HuH-7.5 (cell line): ENCODE measurements at places on chromosomes 6 and 20.

DNA sequence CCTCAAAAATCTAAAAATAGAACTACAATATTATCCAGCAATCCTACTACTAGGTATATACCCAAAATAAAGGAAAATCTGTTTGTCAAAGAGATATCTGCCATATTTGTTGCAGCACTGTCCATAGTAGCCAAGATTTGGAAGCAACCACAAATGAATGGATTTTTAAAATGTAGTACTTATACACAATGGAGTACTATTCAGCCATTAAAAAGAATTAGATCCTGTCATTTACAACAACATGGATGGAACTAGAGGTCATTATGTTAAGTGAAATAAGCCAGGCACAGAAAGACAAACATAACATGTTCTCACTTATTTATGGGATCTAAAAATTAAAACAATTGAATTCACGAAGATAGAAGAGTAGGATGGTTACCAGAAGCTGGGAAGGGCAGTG lies 135.7 kb upstream of the CCDC28A start:
- DNase-seq, result no peak

DNA sequence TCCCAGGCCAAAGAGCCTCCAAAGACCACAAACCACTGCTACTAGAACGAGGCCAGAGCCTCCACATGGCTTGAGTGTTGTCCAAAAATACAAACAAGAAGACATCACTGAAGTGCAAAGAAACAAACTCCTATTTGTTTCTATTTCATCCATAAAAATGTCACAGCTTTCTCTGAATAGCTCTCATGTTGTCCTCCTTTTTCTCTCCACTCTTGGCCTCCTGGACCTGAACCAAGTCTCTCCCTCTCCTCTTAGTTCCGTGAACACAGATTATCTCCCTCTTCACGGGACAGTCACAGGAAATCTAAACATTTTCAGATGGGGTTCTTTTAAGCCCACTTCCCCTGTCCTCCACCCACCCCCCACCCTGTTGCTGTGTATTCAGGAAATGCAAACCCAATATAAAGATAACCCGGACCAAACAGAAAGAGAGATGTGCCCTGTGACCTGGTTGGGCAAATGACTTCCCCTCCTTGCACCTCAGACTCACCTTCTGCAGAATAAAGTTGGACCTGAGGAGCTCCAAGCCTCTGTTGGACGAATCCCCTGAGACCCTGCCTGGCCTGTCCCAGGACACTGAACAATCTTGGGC lies 75.8 kb upstream of the MRPS10 start:
- DNase-seq, result no peak

- no peak for DNase-seq
Observed at GRCh38 chr6:118679327-118679901, 28.0 kb upstream of the CEP85L start.

DNA sequence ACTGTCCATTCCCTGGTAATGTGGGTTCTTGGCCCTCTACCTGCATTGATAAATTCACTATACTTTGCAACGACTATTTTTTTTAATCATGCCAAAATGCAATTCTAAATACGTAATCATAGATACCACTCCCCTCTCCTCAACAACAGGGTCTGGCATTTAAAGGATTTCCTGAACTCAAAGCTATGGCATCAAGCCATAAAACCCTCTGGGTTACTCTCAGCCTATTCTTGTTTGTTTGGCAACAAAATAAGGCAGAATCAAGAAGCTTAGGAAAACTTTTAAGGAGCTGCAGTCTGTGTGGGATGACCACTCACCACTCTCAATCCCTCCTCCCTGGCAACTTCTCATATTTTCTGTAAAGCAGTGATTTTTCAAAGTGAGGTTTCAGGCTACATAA lies 669.9 kb upstream of the ID4 start:
- DNase-seq, result no peak

- DNase-seq, result no peak
Observed at GRCh38 chr6:143742070-143742954, 64.5 kb downstream of the PHACTR2 start.

GRCh38 chr20:51249215-51249614 lies 226.3 kb upstream of the KCNG1 start:
- DNase-seq, result no peak

- no peak for DNase-seq
Observed at GRCh38 chr6:136751522-136751956, 40.7 kb downstream of the MAP3K5 start.

DNA sequence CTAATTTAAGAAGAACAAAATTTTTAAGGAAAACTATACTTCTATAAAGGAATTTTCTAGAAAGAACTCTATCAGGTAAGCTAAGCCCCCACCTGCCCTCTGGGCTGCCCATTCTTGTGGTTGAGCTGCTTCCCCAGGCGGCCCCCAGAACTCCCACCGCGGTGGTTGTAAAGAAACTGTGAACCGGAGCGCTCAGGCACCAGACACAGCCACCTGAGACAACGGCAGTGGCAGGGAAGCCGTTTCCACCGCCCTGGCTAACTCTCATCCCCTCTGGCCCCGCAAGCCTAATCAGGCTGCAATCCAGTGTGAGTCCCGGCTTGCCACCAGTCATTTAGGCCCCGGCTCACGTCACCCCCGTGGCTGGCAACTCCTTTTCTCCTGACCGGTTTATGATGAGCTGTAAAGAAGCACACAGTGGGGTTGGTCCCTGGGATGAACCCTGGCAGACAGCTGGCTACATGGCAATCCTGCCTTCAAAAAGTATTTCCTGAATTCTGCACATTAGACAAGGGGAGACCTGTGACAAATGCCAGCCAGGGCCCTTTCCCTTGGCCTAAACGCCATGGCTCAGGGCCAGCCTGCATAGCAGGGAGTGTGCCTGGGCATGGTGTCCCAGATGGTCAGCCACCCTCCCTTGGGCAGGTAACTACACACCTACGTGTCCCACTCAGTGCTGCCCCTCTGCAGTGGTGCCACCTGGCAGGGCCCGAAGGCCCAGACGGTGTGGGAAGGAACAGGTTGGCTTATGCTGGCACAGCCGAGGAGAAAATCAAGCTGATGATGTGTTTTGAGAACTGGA lies 63.8 kb upstream of the GPR31 start:
- no peak for DNase-seq

DNA sequence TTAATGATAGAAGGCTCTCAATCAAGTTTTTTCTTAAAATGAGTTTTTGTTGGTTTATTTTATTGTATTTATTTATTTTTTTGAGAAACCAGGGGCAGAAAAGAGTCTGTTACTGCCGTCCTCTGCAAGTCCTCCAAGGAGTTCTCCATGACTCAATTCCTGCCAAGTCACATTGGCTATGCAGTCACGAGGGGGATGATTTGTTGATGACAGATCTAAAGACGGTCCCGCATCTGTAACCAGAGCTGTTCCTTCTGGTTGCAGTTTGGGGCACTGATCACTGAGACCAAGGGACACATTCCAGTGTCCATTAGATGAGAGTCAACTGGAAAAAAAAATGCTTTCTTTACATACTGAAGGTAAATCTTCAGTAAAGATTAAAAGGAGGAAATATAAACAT lies 13.9 kb upstream of the TSHZ2 start:
- DNase-seq, result no peak

GRCh38 chr6:157424491-157425020 lies 43.6 kb downstream of the ZDHHC14 start:
- DNase-seq, result peak; percentile 64

DNA sequence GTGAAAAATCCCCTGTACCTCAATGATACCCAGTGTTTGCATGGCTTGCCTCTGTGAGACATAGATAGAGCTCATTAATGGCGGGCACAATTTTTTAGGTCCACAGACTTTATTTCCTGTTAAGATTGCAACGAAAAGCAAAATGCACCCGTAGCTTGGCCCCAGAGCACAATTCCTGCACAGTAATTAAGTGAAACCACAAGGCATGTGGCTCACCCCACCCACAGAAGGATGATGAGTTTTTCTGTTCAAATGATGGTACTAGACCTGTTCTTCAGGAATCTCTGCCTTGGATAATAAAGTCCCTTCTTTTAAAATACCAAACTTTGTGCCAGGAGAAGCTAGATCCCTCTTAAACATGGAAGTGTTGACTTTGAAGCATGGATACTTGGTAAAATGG lies 738.1 kb downstream of the QKI start:
- DNase-seq, result no peak

- no peak for DNase-seq
Observed at GRCh38 chr6:43855247-43855646, 85.2 kb downstream of the VEGFA start.

- DNase-seq, result no peak
Observed at GRCh38 chr6:149182262-149182661, 135.2 kb upstream of the TAB2 start.

- no peak for DNase-seq
Observed at GRCh38 chr6:12148317-12148801, 136.2 kb downstream of the HIVEP1 start.

DNA sequence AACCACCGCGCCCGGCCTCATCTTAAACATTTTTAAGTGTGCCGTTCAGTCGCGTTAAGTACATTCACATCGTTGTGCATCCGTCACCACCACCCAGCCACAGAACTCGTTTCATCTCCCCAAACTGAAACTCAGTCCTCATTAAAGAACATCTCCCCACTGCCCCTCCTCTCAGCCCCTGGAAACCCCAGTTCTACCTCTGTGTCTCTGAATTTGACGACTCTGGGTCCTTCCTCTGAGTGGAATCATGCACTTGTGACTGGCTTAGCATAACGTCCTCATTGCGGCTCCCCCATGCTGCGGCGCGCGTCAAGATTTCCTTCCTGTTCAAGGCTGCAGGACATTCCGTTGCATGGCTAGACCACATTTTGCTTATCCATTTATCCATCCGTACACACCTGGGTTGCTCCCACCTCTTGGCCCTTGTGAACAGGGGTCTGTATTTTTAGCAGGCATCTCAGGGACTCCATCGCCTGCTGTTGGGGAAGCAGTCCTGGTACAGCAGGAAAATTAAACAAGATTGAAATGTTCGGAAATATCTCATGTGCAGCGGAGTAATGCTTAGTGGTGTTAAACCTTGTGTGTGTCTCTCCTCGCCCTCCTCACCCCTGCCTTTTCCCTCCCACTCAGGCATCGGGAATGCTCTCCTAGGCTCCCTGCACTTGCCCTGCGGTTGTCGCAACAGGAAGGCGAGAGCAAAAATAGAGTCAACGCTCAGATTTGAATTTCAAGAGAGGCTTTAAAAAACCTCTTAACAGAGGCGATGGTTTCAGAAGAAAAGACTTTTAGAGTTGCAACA lies 127.9 kb downstream of the PXDC1 start:
- no peak for DNase-seq

DNA sequence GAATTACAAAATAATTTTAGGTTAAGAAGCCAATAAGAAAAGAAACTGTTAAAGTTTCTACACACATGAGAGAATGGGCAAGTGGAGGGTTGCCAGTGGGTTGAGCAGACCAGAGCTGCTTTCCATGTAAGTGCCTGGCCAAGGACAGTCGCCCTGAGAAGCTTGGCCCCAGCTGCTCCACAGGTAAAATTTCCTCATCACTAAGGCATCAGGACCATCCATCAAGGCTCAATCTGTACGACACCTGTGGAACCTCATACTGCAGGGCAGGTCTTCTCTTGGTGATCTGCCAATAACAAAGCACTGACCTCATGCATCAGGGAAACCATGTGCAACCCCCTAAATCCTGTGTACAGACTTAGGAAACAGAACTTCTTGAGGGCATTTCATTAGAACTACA lies 115.4 kb downstream of the INSM1 start:
- DNase-seq, result no peak

DNA sequence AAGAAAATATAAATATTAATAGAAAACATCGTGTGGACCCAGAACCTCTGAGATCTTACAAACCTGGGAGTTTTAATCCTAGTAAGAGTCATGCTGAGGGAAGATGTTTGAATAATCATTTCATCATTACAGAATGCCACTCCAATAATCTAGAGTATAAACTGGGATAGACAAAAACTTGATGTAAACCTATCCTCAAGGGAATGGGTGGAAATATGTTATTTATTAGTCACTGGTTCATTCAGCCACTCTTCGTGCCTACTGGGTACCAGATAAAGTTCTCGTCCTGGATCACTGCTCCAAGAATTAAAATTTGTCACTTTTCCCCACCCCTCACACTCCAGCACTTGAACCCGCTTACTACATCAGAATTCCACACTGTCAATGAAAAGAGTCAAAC lies 7.7 kb downstream of the HLA-B start:
- no peak for DNase-seq

DNA sequence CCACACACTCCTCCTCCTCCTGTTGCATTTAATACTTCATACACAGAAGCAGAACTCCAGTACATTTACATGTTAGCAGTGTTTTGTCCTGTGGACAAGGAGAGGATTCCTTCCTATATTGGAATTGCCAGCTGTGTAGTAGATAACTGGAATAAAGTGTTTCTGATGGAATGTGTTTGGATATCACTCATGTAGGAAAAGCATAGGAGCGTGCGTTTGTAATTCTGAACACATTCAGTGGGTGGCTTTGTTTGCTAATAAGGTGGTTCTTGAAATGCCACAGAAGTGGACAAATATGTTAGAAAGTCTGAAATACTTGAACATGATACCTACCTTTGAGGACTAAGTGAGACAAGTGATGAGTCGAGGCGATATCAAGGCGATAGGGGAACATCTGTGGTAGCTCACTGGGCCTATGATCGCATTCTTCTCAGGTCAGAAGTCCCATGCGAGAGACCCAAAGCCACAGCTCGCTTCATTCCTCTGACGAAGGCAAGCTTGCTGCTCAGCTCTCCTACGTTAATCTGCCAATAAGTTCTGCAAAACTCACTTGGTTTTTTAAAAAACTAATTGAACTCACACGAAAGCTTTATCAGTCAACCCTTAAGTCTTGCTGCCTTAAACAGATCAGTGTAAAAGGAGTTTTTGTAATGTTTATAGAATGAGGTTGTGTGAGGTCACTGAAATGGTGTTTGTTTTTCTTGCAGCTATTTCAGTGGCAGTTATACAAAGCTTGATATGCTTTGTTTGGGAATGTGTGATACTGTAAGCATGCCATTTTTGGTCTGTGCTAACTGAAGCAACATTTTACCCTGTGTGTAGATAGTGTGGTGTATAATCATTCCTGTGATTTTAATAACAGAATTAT lies 159.9 kb downstream of the SOX4 start:
- DNase-seq, result no peak

DNA sequence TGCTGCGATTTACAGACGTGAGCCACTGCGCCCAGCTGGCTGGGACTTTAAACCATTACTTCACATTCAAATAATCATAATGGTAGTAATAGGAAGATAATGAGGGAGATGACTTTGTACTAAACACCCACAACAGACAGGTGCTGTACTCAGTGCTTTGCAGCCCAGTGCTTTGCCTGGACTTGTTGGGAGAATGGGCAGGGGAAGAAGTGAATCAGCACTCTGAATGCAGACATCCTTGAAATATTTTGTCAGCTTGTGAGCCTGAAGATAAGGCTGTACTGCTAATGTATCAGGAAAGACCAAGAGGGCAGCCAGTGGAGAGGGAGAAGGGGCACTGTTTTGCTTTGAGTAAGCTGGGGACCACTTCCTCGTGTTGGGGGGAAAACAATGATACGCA lies 17.4 kb downstream of the NKX2-2 start:
- DNase-seq, result no peak

DNA sequence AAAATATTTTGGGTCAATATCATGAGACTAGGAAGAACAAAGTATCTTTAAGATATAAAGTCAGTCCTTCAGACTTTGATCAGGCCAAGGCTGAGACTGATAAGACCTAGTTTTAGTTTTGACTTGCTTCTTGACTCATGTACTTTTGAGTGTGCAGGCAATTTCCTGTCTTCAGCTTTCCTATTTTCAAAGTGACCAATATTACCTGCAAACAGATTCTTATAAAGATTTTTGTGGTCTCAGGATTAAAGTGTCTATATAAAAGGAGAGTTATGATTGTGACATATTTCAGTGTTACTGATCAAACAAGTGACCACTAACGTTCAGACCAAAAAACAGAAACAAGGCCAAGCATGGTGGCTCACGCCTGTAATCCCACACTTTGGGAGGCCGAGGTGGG lies 36.0 kb upstream of the AKIRIN2 start:
- DNase-seq, result no peak

GRCh38 chr20:17036541-17036940 lies 190.3 kb upstream of the PCSK2 start:
- DNase-seq, result no peak
